ENCODE measurements at places on chromosomes 3 and 15.

GRCh38 chr3:98903705-98904481 lies 2.4 kb upstream of the DCBLD2 start:
- DNase-seq, result no peak

DNA sequence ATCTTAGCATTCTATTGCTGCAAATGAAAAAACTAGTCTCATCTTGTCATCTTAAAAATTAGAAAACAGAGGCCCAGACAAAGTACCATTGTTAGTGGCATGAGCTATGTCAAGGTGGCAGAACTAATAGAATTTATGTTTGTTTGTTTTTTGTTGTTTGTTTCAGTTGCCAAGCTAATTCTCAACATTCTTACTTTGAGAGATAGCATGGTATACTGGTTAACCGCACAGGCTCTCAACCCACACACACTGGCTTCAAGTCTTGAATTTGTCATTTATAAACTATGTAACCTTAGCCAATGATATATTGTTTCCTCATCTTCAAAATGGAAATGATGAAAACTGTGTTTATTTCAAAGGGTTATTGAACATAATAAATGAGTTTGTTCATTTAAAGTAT lies 367.6 kb upstream of the PLSCR5 start:
- no peak for DNase-seq

GRCh38 chr15:65416845-65417416 lies 5.8 kb downstream of the IGDCC4 start:
- DNase-seq, result peak; percentile 91

GRCh38 chr3:134375582-134376384 lies 1.5 kb upstream of the AMOTL2 start:
- DNase-seq, result no peak

GRCh38 chr15:70480196-70480856 lies 283.0 kb downstream of the UACA start:
- DNase-seq, result no peak

DNA sequence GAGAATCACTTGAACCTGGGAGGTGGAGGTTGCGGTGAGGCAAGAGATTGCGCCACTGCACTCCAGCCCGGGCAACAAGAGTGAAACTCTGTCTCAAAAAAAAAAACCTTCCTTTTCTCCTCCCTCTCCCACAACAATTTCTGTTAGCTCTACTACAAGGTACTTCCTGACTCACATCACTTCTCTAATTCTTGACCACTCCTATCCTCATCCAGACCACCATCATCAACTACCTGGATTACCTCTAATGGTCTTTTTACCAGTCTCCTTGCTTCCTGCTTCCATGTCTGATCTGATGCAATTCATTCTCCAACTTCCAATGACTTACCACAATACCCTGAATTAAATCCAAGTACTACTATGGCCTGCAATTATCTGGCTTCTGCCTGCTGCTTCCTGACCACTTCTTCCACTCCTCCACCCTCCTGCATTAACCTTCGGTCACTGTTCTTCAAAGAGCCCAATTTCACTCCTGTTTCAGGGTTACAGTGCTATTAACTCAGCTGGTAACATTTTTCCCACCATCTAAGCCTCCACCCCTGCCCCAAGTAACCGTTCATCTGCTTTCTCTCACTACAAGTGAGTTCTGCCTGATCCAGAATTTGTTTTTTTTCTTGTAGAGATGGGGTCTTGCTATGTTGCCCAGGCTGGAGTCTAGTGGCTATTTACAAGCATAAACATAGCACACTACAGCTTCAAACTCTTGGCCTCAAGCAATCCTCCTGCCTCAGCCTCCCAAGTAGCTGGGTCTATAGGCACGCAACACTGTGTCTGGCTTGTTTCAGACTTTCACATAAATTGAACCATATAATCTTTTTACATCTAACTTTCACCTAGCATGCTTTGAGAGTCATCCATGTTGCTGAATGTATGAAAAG lies 27.8 kb downstream of the DCAF1 start:
- DNase-seq, result no peak

GRCh38 chr3:29347412-29347811 lies 66.5 kb downstream of the RBMS3 start:
- DNase-seq, result no peak

DNA sequence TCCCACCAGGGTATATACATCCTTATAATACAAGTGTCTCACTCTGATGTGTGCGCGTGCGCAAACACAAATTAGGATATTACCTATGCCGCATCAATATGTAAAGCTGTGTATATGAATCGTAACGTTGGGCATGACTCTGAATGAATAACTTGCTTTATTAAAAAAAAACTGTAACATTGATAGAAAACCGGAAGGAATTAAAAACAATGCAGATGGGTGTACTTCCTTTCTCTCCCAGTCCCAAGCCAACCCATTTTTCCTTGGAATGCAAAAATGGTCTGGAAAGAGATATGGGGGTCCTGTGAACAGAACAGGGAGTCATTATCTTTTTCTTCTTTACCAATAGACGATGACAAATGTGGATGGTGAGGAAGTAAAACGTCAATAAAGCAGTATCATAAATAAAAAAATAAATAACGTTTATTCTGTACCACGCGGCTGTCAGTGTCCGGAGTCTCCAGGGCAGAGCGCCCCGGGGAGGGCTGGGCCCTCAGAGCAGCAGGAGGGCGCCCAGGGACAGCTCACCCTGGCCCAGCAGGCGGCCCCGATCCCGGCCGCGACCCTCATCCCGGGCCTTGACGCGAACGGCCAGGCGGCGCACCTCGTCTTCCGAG lies 1.6 kb downstream of the C2CD4B start:
- DNase-seq, result no peak

- DNase-seq, result no peak
Observed at GRCh38 chr3:69368129-69368741, 17.7 kb downstream of the FRMD4B start.

DNA sequence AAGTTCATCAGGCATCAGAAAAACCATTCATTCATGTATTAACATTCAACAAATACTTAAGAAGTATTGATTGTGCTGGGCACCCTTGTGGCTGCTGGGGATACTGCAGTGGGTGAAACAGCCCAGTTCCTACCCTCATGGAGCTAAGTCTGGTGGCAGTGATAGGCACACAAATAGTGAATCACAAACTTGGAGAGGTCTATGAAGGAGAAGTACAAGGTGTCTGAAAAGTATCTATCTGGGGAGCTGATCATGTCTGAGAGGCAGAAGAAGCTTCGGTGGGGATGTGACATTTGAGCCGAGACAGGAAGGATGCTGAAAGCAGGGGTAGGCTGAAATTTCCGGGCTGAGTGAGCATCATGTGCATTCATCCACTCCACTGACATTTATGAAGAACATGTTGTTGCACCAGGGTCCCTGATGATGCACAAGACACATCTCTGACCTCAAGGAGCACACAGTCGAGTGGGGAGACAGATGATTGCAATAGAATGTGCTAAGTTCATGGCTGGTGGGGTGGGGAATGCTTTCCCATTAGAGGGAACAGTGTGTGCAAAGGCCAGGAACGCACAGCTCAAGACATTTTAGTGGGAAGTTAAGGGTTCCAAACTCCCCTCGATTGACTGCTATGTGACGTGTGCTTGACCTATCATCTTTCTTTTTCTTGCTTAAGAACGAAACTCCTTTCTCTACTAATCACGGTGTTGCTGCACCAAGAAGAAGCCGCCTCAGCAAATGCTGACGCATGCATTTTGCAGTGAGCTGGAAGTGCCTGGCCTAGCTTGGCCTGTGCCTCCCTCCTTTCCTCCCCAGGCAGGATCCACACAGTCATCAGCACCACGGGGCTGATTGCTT lies 309.1 kb upstream of the ICE2 start:
- DNase-seq, result peak; percentile 45

DNA sequence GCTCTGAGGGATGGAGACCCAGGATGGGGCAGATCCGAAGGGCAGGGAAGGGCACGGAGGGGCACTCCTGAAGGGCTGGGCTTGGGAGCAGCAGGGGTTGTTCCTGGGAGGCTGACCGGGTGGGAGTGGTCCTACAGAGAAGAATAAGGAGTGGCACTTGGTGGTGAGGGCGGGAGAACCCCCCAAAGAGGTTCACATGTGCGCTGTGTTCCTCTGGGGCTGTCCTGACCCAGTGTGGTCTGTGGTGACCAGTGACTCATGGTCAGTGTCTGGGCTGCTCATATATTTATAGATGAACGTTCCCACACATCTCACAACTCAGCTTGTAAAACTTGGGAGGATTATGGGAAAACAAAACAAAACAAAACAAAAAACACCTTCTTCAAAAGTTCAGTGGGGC lies 10.0 kb downstream of the TRPM1 start:
- DNase-seq, result no peak

GRCh38 chr3:196599734-196600128 lies 31.3 kb downstream of the FBXO45 start:
- no peak for DNase-seq

DNA sequence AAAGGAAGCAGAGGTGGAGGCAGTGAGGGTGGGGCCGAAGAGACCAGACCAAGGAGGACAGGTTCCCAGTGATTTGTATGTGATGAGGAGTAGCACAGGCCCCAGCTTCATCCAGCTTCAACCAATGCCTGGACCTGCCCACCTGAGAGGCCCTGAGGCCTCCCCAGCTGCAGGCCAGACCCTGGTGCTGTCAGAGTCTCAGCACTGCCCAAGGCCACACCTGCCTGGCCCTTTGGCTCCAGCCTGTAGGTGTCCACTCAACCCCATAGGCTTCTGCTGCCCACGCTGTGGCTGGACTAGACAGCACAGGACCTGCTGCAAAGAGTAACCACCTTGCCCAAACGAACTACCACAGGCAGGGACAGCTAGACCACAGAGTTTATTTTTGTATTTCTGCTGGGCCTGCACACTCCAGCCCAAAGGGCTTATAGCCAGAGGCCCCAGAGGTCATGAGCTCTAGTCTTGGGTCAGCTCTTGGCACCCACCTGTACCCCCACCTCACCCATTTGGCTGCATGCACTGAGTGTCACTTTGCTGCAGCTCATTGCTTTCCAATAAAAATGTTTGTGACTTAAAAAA lies 81.9 kb upstream of the CDV3 start:
- DNase-seq, result no peak

DNA sequence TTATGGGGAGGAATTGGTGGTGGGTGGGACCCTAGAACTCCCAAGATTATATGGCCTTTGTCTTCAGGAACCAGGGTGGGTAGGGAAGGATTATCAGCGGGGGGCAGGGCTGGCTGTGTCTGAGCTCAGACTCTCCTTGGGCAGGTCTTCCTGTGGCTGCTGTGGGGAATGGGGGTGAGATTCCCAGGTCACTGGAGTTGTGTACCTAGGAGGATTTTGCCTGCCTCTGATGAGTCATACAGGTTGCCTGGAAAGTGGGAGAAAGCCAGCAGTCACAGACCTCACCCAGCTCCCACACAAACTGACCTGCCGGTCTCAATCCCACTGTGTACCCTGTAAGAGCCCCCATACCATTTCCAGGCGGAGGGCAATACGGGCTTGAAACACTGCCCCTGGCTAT lies 209.9 kb upstream of the CNTN3 start:
- DNase-seq, result no peak

DNA sequence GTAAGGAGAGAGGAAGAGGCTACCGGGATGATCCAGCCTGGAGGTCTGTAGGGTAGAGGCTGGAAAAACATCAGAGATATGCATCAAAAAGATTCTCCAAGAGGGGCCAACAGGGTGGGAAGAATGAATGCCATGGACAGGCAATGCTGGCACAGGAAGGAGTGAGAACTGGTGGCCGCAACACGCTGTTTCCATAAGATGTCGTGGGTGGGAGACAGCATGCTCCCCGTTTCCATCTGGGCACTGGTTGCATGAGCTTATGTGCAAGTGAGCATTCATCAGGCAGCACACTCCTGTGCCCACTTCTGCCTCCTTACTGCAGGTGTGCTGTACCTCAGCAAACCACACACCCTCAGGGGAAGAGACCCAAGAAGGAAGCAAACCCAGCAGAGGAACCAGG lies 59.4 kb downstream of the GABRB3 start:
- no peak for DNase-seq

All from lung (tissue), 17 donors.